ENCODE measurements at places on chromosomes 6 and 20.

- DNase-seq = no peak
Measured at GRCh38 chr6:118764766-118765165, 113.4 kb upstream of the CEP85L start.

GRCh38 chr6:7911345-7911725 lies 747 bp upstream of the TXNDC5 start:
- peak; percentile 6 for DNase-seq

GRCh38 chr6:138520463-138520862 lies 21.2 kb upstream of the NHSL1 start:
- no peak for DNase-seq

- DNase-seq = no peak
Measured at GRCh38 chr20:12750221-12750620, 258.6 kb upstream of the SPTLC3 start.

- no peak for DNase-seq
Measured at GRCh38 chr6:168147205-168147738, 68.3 kb upstream of the FRMD1 start.

GRCh38 chr6:46677314-46677654 lies 10.4 kb upstream of the TDRD6 start:
- DNase-seq = no peak

DNA sequence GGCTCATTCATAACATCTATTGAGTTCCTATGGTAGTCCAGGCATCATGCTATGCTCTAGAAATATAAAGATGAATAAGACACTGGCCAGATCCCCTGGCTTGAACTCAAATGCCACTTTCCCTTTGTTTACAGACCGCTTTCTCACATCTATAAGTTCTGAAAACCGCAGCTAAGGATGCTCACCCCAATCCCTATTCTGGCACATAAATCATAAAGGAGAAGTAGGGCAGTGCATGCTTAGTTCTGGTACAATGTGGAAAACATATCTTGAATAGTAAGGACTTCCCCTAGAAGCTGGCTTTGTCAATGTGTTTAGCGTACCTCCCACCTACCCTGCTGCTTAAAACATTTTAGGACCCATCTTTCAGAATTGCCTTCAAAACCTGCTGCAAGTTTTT lies 26.4 kb downstream of the MRS2 start:
- no peak for DNase-seq

DNA sequence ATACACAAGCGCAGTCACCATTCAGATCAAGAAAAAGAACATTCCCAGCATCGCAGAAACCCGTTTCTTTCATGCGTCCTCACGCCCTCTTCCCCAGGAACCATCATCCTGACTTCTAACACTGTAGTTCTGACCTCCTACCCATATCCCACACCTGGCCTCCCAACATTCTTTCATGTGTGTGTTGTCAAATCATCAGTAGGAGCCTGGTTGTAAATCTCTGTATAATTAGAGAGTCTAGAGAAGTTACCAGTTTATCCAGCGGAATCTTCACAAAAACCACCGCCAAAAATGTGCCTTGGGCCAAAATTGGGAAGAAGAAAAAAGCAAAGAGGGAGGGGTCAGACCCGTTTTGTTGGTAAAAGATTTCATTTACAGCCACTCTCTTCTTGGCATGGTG lies 91.6 kb downstream of the RTN4IP1 start:
- DNase-seq = no peak

GRCh38 chr6:131776985-131777384 lies 30.8 kb upstream of the ENPP1 start:
- no peak for DNase-seq

DNA sequence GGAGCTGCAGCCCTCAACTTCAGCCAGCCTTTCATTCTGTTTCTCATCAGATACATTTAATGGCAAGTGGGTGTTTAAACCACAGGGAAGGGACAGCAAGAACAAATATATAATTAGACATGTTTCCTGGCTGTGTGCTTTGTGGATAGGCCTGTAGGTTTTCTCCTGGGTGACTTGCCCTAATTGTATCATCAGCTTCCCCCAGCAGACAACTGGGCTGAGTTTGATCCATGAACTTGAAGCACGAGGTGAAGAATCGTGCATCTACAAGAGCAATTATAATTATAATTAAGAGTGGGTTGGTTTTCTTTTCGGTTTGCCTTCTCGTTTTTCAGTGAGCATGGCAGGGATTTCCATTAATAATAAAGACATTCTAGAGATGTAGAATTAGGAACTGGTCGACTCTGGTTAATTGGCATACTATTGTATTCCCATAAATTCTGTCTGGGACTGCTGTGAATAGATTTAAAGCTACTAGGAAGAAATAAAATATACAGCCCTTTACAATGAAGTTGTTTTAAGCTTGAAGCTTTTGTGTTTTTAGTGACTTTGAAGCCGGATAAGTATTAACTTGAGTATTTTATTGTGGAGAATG lies 1052.2 kb downstream of the KIF16B start:
- DNase-seq = no peak

GRCh38 chr20:62900692-62901584 lies 25.4 kb downstream of the DIDO1 start:
- DNase-seq = no peak

GRCh38 chr6:155543166-155543847 lies 87.7 kb upstream of the NOX3 start:
- no peak for DNase-seq

- peak; percentile 32 for DNase-seq
Measured at GRCh38 chr20:19757487-19758132, 448 bp upstream of the RIN2 start.

GRCh38 chr6:46963039-46963438 lies 41.3 kb upstream of the ADGRF5 start:
- no peak for DNase-seq

DNA sequence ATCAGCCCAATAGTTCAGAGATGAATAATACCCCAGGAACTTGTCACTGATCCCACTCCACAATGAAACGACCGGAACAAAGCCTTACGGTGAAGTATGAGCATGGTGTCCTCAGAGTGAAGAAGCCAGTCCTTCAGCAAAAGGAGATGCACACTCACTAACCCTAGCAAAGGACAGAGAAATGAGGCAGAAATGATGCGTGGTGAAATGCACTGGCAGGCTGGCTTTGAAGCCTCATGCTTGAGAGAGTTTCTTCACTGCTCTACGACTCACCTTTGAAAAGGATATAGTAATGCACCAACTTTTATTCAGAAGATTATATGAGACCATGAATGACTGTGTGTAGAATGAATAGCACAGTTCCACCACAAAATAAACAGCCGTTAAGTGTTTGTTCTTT lies 74.8 kb downstream of the PHACTR1 start:
- no peak for DNase-seq

GRCh38 chr20:1893721-1894470 lies 1.3 kb upstream of the SIRPA start:
- no peak for DNase-seq

- DNase-seq = no peak
Measured at GRCh38 chr6:2626401-2626800, 124.3 kb downstream of the MYLK4 start.

GRCh38 chr6:83474309-83474708 lies 38.0 kb upstream of the PRSS35 start:
- no peak for DNase-seq

DNA sequence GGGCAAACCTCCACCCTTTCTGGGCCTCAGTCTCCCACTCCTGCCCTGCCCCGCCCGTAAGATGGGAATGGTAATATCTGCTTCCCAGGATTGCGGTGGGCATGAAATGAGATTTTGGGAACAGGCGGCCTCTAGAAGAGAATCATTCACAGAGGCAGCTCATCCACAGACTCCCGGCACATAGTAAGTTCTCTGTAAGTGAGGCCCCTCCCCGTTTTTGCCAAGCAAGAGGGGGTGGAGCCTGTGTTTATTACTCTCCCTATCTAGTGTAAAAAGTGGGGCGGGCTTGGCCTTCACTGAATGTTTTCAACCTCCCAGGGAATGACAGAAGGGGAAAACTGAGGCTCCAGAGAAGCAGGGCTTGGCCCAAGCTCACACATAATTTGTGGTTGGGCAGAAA lies 20.0 kb downstream of the SUN5 start:
- no peak for DNase-seq

- no peak for DNase-seq
Measured at GRCh38 chr6:6952484-6952883, 155.3 kb upstream of the RREB1 start.

GRCh38 chr6:54747955-54748354 lies 98.6 kb upstream of the FAM83B start:
- no peak for DNase-seq

- DNase-seq = no peak
Measured at GRCh38 chr6:137452333-137452894, 41.8 kb downstream of the OLIG3 start.

DNA sequence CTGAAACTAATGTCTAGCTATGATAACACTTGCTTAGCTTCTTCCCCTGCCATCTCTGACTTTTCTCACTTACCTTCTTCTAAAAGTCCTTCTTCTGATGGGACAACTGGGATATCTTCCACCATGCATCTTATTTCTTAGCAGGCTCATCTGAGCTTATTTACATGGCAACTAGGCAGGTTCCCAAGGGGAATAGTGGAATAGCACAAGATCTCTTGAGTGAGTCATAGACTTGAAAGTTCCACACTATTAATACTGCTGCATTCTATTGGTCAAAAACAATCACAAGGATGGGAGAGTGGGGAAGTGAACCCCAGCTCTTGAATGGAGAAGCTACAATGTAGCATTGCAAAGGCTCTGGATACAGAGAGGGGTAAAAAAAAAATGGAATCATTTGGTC lies 142.1 kb downstream of the HAO1 start:
- no peak for DNase-seq

DNA sequence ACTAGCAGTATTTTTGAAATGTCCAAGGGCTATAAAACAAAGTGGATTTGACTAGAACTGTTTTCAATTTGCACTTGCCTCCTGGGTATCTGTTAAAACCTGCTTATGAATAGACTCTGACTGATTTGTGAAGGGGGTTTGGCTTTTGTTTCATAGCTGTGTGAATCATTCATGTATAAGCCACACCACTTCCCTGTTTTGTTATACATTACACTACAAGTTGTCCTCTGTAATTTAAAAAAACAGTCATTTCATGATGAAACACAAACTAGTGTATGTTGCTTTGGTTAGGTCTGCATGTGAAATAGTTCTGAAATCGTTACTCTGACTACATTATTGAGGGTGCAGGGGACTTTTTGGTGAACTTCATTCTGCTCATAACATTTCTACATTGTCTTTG lies 121.7 kb downstream of the NKAIN2 start:
- no peak for DNase-seq

DNA sequence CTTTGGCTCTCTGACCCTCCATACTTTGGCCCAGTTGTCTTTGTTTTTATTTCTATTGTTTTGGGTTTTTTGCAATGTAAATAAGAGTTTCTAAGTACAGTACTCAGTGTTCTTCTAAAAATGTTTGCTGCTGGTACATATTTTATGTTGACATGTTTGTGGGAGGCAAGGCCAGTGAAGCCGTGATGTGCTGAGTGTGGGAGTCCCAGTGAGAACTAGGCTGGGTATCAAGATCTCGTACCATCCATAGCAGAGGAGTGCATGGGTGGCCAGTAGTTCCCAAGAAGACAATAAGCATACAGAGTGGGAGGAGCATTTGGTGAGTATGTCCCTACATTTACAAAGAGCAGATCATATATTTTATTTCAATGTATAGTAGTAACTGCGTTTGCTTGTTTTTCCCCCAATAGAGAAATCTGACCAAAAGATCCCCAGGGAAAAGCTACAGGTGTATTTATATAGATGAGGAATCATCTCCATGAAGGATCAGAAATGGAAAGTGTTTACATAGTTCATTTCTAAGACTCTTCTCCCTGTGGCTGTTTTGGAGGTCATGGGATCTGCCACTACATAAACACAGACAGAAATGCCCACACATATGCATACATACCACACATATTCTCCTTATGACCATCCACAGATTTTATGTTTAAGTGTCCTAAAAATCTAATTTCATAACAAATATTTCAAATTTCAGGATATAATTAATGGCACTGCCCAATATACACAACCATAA lies 285.9 kb downstream of the ALDH8A1 start:
- no peak for DNase-seq
